ENCODE measurements at places on chromosomes 5 and 9. TPM values are rescaled to one million over a fixed set of nuclear protein-coding genes. Genes with fewer than 3 reads are reported as not detected.

SPINK5 gene
- not detected for total RNA-seq

MARCOL gene
- total RNA-seq = not detected

PTPN3 gene
- 1.6 TPM for total RNA-seq

LCN2 gene
- not detected for total RNA-seq

DRD1 gene
- total RNA-seq = not detected

ENTPD8 gene
- total RNA-seq = not detected

GABRB2 gene
- not detected for total RNA-seq

MLANA gene
- not detected for total RNA-seq

AOPEP gene
- 19.3 TPM for total RNA-seq

ACOT12 gene
- 0.84 TPM for total RNA-seq

SUSD3 gene
- 5.6 TPM for total RNA-seq

CCL27 gene
- not detected for total RNA-seq

Data from bronchus fibroblast of lung (primary cell).